ENCODE measurements at places on chromosomes 5 and 9. TPM values are rescaled to one million over a fixed set of nuclear protein-coding genes. Genes with fewer than 3 reads are reported as not detected.

Gene CEL
- polyA plus RNA-seq = 1.2 TPM

GRCh38 chr9:79254900-79255650 lies 316.7 kb upstream of the TLE4 start:
- no peak for DNase-seq

- no peak for DNase-seq
Observed at GRCh38 chr9:133672503-133673257, 36.5 kb downstream of the DBH start.

DNA sequence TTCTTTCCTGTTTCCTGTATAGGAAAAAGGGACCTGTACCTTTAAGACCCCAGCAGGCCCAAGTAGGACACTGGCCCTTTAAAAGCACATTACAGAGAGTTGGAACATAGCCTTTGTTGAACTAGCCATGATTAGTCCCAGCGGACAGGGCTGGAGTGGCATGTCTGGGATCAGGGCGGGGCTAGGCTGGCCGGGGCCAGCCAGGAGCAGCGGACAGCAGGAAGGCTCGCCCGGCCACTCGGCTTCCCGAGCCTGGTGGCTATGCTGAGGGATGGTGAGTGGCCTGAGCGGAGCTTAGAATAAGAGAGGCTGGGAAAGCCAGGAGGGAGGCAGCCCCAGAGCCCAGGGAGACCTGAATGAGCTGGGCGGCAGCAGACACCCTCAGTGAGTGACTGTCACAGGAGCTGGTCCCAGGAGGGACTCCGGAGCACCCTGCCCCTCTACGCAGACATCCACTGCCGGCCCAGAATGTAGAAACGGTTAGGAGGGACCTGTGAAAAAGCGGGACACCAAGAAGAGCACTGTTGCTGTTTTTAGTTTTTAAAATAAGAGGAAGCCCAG lies 92.1 kb downstream of the DAB2IP start:
- peak; percentile 59 for DNase-seq

DNA sequence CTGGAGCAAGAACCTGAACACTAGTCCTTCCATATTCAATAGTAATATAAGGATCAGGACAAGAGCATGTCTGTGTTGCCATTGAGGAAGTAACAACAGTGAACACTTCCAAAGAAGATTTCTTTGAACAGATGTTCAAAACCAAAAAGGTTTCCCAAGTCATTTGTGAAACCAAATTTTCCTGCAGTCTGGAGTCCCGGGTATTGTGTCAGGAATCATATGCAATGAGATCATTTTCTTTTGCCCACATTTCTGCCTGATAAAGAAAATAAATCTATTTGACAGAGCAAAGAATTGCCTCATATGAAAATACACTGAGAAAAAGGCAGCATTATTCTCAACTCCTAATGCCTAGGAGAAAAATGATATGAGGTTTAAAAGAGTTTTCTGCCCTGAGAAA lies 151.7 kb downstream of the SNX18 start:
- DNase-seq = no peak

Data from muscle of arm (tissue), 14 donors.